NCI-H526 (cell line): ENCODE measurements at places on chromosomes 4 and X.

DNA sequence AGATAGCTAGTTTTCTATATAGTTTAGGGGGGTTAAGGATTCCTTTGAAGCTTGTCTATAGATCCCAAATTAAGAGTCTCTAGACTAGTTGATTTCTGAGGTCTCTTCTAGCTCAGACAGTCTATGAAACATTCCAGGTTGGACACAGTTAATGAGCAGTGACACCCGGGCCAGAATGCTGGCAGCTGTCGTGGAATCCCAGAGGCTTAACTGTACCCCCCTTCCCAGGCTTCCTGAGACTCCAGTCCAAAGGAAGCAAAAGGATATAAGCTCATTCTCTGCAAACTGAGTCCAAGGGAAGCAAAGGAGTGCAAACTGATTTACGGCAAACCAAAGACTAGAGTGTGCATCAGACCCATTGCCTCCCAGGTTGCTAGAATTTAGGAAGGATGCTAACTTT lies 62.9 kb downstream of the DCX start:
- no peak for DNase-seq

- no peak for DNase-seq
These were observed 226.1 kb downstream of the ENOX2 start for GRCh38 chrX:130676861-130677260.

DNA sequence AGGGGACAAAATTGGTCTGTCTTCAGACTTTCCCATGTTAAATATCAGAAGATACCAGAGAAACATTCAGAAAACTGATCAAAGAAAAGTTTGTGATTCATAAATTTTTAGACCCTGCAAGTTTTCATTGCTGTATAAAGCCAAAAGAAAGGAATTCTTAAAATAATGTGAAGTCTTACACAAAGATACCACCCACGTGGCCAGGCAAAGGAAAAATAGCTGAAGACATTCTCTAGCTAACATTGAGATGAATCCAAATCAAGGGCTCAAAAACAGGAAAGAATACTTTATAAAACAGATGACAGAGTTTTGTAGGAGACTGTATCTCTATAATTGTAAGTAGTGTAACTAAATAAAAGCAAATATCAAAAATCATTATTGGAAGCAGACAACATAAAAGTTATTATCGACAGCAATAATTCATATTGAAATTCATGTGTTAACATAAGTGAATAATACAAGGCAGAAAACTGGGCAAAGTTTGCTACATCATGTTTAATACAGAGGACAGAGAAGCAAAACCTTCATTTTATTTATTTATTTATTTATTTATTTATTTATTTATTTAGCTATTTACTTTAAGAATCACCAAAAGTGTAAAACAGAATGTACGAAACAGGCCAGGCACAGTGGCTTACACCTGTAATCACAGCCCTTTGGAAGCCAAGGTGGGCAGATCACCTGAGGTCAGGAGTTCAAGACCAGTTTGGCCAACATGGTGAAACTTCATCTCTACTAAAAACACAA lies 204.6 kb upstream of the SLIT2 start:
- DNase-seq, result no peak

DNA sequence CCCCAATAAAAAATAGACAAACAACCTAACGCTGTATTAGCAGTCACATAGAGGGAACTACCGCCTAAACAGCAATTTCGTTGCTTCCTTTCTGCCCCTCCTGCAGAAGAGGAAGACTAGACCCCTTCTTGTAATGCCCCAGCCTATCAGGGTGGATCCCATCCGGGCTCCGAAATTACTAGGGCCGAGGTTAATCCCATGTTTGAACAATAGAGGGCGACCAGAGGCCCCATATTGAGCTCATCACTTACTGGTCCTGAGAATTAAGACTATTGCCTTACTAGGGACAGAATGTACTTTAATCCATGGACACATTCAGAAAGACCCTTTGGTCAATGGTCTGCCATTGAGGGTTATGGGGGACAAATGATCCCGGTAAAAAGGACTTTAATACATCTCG lies 11.8 kb upstream of the ZNF630 start:
- DNase-seq, result peak; percentile 2

- DNase-seq, result no peak
These were observed 54.3 kb downstream of the CCDC149 start for GRCh38 chr4:24858550-24858949.
